Kidney (tissue), 22 donors: ENCODE measurements at places on chromosomes 5 and 9. TPM values are rescaled to one million over a fixed set of nuclear protein-coding genes. Genes with fewer than 3 reads are reported as not detected.

RMRP gene
- total RNA-seq = 36,256 TPM

ZNF782 gene
- total RNA-seq = 7.0 TPM

DNA sequence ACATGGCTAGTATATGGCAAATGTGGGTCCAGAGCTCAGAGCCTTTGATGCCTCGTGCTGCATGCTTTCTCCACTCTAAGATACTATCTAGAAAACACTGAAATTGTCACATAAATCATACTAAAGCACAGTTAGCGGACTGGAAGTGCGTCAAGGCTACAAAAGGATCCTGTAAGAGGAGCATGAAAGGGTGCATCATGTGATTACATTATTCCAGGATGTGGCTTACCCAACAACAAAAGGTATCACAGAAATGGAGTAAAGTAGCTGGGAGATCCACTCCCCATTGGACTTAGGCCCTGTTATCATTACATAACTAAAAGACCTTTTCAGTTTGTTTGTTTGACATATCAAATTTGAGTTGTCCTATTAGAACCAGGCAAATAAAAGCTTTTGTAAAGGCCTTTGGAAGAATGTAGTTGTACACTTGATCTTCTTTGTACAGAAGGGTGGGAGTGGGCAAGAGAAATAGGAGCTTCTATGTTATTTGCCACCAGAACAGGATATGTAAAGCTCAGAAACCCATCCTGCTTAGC is 6.9 kb downstream of the SLC31A1 start:
- no peak for DNase-seq

DNA sequence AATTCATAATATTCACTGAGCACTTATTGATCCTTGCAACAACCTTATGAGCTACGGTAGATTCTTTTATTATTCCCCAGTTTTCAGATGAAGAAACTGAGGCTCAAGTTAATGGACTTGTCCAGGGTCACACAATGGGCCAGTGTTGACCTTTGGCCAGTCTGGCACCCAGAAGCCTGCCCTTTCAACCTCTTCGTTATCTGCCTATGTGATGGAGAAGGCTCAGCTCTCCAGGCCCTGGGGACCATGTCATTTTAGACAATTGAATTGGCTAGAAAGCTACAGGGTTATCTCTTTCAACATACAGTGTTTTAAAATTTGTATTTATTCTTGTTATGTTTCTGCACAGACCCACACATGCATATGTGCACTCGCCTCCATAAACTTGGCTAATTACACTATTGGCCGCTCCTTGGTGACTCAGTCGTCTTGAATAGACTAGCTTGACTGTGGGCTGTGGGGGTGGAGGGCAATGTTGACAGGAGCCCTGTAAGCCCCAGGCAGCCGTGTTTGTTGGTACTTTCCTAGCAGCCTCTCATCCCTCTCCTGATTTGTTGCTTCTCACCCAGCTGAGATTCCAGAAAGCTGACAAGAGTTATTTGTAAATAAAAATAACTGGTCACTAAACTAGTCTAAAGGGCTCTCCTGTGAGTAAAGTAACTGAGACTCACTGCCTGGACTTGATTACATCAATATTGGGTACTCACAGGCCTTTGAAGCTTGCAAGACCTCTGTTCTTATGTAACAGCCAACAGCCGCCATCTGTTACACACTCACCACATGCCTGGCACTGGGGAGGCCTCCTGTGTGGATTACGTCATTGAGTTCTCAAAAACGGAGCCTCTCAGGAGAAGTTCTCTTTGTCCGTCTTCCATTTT is 8.5 kb upstream of the ANGPTL2 start:
- DNase-seq = peak; percentile 60

- DNase-seq = no peak
These were observed 20.9 kb downstream of the ZBED3 start for GRCh38 chr5:77066184-77066583.

DNA sequence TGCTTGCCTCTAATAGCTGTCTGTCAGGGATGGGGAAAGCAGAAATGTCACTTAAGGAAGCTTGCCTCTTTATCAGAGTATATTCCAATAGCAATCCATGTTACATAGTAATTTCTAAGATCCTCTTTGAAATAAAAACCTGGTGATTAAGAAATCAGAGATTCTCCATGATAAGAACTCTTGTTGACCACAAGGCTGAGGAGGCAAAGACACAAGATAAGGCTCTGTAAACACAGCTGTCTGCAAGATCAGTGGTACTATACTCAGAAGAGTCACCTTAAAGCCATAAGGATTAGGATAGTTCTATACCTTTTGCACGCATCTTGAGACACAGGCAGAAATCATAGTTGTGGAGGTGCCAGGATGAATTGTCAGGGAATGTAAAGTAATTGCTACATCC is 40.3 kb downstream of the HEXB start:
- DNase-seq = no peak

- no peak for DNase-seq
These were observed 967 bp downstream of the NEURL1B start for GRCh38 chr5:172642051-172642409.

DNA sequence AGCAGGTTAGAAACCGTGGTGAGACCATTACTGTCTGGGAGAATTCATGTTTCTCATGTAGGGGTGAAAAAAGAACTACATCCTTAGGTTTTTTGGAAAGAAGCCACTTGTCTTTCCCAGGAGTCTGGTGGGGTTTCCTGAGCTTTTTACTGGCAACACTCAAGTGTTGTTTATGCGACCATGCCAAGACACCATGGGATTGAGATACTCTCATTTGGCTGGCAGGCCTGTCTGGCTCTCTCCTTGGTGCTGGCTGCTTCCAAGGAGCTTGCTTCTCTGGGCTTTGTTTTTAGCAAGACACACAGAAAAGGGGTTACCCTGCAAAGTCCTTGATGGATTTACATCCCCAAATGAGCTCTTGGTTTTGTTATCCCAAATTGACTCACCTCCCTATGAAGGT is 80.9 kb upstream of the ISL1 start:
- DNase-seq = no peak

DNA sequence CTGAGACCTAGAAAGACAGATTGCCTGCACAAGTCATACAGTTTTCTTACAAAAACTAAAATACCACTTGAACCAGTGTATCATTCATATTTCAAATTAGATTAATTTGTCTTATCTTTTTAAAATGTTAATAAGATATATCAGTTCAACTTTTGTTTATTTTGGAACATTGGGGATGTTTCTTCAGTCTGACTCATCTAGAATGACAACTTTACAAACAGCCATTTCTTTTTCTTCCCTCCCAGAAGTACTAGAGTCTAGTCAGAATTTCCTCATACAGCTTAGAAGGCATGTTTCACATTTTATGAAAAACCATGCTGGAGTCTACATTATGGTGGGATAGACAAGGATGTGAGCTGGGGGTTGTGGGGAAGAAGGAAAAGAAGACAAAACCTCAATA is 262.5 kb downstream of the NFIB start:
- DNase-seq = no peak

- DNase-seq = no peak
These were observed 9.2 kb downstream of the KLF4 start for GRCh38 chr9:107480386-107480789.

- DNase-seq = peak; percentile 39
These were observed 195.7 kb downstream of the AOPEP start for GRCh38 chr9:94922098-94922607.
